ENCODE measurements at places on chromosomes 1 and 21. TPM values are rescaled to one million over a fixed set of nuclear protein-coding genes. Genes with fewer than 3 reads are reported as not detected.

DNA sequence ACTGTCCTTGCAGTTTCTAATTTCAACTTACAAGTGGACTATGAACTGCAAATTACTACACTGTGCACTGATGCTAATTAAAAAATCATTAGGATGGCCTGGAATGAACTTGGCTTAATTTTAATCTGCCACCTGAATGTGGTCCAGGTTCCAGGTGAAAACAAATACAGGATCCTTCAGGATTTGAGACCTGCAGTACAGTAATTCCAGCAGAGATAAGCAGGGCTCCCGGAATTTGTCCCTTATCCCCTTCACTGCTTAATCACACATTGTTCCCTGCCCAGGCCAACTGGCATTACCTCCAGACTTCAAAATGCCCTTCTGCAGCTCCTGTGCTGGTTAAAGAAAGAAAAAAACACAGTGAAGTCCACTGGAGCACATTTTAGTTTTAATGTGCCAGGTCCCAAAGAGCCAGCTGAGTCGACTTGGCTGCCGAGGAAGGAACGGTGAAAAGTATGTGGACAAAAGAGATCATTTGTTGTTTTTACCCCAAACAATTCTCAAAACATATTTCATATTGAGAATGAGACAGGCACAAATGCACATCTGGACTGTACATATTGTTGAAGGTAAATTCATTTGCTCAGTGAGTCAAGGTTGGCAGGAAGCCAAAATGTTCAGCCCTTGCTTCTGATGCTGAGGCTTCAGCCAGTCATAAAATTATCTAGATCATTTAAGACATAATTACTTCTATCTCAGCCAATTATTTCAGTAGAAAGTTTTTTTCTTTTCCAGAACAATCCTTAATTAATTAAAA, 28.3 kb downstream of the DEGS1 start:
- no peak overlapping the region for H3K27ac ChIP-seq
- H3K27me3 ChIP-seq, result no peaks in the 10 kb centered on the region
- H3K36me3 ChIP-seq, result no peaks in the 10 kb centered on the region
- H3K4me3 ChIP-seq, result no peak overlapping the region

- H3K36me3 ChIP-seq, result no peaks in the 10 kb centered on the region
- no peak overlapping the region for H3K27ac ChIP-seq
- no peaks in the 10 kb centered on the region for H3K27me3 ChIP-seq
Observed at GRCh38 chr1:246355411-246356230, 151.5 kb downstream of the SMYD3 start.

The SMAP2 gene
- 36.7 TPM for total RNA-seq

GRCh38 chr1:2904191-2904590, 102.7 kb upstream of the TTC34 start:
- H3K27me3 ChIP-seq, result peaks cover 22% of the 10 kb centered on the region
- no peak overlapping the region for H3K27ac ChIP-seq
- no peaks in the 10 kb centered on the region for H3K4me1 ChIP-seq
- H3K36me3 ChIP-seq, result no peaks in the 10 kb centered on the region
- no peak for DNase-seq

DNA sequence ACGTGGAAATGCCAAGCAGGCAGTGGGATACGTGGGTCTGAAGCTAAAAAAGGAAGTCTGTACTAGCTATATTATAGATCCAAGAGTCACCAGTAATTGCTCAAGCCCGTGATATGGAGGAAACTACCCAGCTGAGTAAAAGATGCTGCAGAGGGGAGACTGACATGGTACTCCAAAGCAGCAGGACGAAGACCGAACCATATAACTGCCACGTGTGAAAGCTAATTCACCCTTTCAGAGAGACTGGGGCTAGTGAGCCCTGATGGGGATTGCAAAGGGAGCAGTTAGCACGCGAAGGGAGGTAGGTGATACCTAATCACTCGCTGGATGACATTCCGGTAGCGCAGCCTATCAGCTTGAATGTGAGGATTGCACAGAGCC, 316 bp downstream of the AP4B1 start:
- peak; percentile 7 for DNase-seq
- H3K27ac ChIP-seq, result peak overlapping the region; percentile 92
- no peaks in the 10 kb centered on the region for H3K27me3 ChIP-seq
- peak overlapping the region; percentile 77 for H3K4me3 ChIP-seq
- no peaks in the 10 kb centered on the region for H3K4me1 ChIP-seq

DNA sequence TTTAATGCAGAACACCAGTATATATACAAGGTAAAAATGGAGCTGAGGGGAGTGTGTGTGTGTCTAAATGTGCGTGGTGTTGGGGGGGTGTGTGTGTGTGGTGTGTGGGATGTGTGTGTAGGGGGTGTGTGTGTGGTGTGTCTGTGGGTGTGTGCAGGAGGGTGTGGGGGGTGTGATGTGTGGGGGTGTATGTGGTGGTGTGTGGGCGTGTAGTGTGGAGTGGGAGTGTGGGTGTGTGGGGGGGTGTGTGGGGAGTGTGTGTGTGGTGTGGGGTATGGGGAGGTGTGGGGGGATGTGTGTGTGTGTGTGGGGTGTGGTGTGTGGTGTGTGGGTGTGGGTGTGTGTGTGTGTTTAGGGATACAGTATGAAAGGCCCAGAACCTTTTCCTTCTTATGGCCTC, 202.3 kb upstream of the CACYBP start:
- H3K36me3 ChIP-seq, result no peaks in the 10 kb centered on the region
- H3K4me1 ChIP-seq, result no peaks in the 10 kb centered on the region
- H3K4me3 ChIP-seq, result no peak overlapping the region
- DNase-seq, result no peak

The AP4B1 gene
- 35.8 TPM for total RNA-seq

GRCh38 chr21:38853421-38853919, 47.7 kb downstream of the ETS2 start:
- DNase-seq, result no peak
- no peaks in the 10 kb centered on the region for H3K27me3 ChIP-seq
- H3K36me3 ChIP-seq, result no peaks in the 10 kb centered on the region
- H3K4me1 ChIP-seq, result peaks cover 9% of the 10 kb centered on the region
- no peak overlapping the region for H3K27ac ChIP-seq

GRCh38 chr21:28132713-28133112, 860.0 kb downstream of the LTN1 start:
- H3K27me3 ChIP-seq, result no peaks in the 10 kb centered on the region
- no peak overlapping the region for H3K27ac ChIP-seq

All from tibial nerve (tissue), 4 donors.